Astrocyte (in vitro differentiated cells and primary cell): ENCODE measurements at places on chromosomes 5 and 9. TPM values are rescaled to one million over a fixed set of nuclear protein-coding genes. Genes with fewer than 3 reads are reported as not detected.

The PRRX2 gene
- not detected in 2 replicates for total RNA-seq

The NR5A1 gene
- total RNA-seq, result 0.26 TPM in 1 of 2 replicates, not detected in the other

The ACOT12 gene
- total RNA-seq, result 0.09 TPM in 1 of 2 replicates, not detected in the other

The IFNA13 gene
- total RNA-seq, result not detected in 2 replicates

The LCN9 gene
- total RNA-seq, result 2.1 and 4.8 TPM in 2 replicates

DNA sequence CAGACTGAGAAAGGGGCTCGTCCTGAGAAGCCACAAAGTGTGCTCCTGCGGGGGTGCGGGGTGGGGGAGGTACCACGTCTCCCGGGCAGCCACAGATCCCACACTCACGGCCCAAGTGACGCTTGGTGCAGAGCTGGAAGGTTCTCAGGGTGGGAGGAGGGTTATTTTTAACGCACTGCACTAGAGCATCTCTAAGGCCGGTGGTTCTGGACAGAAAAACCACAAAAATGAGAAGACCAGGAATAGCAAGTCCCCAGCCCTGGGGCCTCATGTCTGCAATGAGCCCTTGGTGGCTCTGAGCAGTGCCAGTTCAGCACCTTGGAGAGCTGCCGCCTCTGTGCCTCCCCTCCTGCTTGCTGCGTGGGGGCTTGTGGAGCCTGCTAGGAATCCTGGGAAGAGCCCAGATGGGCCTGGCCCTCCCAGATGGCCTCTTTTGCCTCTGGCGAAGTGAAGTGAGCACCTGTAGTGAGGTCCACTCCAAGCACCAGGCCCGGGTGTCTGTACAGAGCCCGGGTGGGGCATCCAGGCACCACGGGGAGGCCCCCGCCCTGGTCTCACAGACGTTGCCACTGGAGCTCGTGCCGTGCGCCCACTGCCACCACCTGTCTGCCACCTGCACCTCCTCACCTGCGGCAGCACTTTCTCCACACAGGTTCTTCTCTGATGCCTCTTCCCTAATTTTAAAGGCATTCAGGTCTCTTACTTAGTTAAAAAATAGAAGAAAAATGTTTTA, 48.9 kb upstream of the CACNA1B start:
- H3K4me3 ChIP-seq, result no peak overlapping the region
- DNase-seq, result no peak
- H3K36me3 ChIP-seq, result peaks cover 3% of the 10 kb centered on the region
- no peaks in the 10 kb centered on the region for H3K27me3 ChIP-seq
- no peaks in the 10 kb centered on the region for H3K4me1 ChIP-seq

- H3K36me3 ChIP-seq, result peaks cover 46% of the 10 kb centered on the region
- DNase-seq, result peak; percentile 24
- no peak overlapping the region for H3K4me3 ChIP-seq
- no peak overlapping the region for H3K27ac ChIP-seq
Measured at GRCh38 chr5:151115272-151115905, 34.6 kb upstream of the TNIP1 start.

DNA sequence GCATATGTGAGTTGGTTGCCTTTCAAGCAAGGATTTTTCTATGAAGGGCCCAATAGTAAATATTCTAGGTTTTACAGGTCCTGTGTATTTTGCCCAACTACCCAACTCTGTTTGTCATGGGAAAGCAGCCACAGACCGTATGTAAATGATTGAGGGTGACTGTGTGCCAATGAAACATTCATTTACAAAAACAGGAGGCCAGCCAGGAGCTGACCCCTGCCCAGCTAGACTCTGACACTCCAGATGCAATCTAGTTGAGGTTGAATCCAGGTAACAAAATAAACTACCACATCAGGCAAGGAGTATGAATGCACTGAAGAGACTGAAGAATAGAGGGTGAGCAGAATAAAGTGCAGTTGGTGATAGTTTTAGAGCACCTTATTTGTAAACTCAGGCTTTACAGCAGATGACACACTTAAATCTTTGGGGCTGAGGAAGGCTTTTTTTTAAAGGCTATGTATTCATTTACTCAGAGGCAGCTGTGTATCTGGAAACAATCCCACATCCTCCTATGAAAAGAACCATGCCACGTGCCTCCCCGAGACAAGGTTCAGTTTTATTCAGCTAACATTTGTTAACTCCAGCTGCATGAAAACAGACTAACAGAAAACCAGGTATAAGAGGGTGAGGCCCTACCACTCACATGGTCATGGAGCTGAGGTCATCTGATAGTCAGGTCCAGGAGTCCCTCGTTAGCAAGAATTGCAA, 60.7 kb downstream of the SLC1A1 start:
- no peak for DNase-seq
- H3K36me3 ChIP-seq, result no peaks in the 10 kb centered on the region
- no peaks in the 10 kb centered on the region for H3K27me3 ChIP-seq
- no peak overlapping the region for H3K4me3 ChIP-seq
- H3K4me1 ChIP-seq, result peaks cover 15% of the 10 kb centered on the region
- no peak overlapping the region for H3K27ac ChIP-seq

- no peaks in the 10 kb centered on the region for H3K27me3 ChIP-seq
- peaks cover 10% of the 10 kb centered on the region for H3K4me1 ChIP-seq
- peaks cover 3% of the 10 kb centered on the region for H3K36me3 ChIP-seq
- no peak overlapping the region for H3K27ac ChIP-seq
- H3K4me3 ChIP-seq, result no peak overlapping the region
Measured at GRCh38 chr5:96785326-96786109, 22.2 kb downstream of the ERAP1 start.

DNA sequence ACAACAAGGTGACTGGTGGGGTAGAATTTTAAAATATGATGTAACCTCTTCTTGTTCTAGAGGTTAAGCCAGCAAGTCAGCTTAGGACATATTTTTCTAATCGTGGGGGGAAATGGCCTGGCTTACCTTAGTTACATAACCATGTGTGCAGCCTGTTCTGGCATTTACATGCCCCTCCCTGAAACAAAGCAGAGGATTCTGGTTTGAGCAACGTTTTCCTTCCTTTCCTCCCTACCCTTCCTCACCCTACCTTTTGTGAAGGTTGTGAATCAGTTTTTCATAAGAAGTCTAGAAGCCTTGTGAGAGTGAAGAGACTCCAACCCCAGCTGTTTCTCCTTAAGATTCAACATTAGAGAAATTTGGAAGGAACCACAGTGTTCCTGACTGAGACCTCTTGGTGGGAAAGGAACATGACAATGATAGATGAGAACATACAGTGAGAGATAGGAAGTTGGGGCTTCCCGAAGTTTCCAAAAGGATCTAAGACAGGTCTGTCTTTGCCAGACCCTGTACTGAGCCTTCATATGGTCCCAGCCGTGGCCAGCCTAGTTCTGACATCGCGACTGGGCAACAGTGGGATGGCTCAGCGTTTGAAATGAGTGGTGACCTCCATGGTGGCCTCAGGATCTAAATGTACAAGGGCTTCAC, 365.2 kb downstream of the SPATA31D1 start:
- no peaks in the 10 kb centered on the region for H3K27me3 ChIP-seq
- H3K27ac ChIP-seq, result peak overlapping the region; percentile 81
- peaks cover 12% of the 10 kb centered on the region for H3K4me1 ChIP-seq
- H3K4me3 ChIP-seq, result no peak overlapping the region
- DNase-seq, result no peak
- H3K36me3 ChIP-seq, result no peaks in the 10 kb centered on the region

GRCh38 chr5:139652788-139653241, 4.7 kb downstream of the CXXC5 start:
- peaks cover 66% of the 10 kb centered on the region for H3K4me1 ChIP-seq
- H3K36me3 ChIP-seq, result no peaks in the 10 kb centered on the region
- H3K27ac ChIP-seq, result peak overlapping the region; percentile 94
- DNase-seq, result no peak

DNA sequence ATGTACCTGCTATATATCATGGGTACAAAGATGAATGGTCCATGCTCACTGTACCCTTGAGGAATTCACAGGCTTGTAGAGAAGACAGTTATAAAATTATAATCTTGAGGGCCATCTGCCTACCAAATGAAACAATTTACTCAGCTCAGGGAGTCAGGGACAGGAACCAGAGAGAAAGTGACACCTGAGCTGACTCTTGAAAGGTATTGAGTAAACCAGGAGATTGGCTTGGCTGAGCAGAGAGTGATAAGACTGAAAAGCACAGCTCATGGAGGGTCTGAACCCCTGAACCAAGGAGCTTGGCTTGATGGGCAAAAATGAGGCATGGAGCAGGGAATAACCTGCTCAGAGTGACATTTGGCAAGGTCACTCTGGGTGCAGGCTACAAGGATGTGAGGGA, 147.3 kb downstream of the FAM114A2 start:
- H3K4me1 ChIP-seq, result no peaks in the 10 kb centered on the region
- no peak for DNase-seq
- no peaks in the 10 kb centered on the region for H3K27me3 ChIP-seq
- H3K4me3 ChIP-seq, result no peak overlapping the region

DNA sequence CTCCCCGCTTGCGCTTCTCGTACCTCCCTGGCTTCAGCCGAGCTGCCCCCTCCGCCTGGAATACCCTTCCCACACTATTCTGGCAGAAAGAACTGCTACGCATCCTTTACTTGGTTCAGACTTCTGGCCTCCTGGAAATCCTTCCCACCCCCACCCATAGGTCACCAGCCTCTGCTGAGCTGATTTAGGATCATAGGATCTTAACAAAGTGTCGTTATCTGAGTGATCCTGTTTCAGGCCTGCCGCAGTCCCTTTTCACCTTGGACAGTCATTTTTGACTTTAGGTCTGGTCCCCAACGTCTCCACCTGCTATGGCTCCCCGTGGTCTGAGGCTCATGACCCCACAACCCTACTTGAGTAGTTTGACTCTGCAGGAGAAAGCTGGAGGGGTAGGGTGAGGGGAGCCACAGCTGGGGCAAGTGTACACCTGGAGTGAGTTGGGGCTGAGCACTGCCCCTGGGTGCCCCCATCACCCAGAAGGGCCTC, 27.3 kb downstream of the EGR1 start:
- H3K36me3 ChIP-seq, result no peaks in the 10 kb centered on the region
- peaks cover 22% of the 10 kb centered on the region for H3K4me1 ChIP-seq
- no peak for DNase-seq
- peak overlapping the region; percentile 61 for H3K4me3 ChIP-seq
- peak overlapping the region; percentile 31 for H3K27ac ChIP-seq

DNA sequence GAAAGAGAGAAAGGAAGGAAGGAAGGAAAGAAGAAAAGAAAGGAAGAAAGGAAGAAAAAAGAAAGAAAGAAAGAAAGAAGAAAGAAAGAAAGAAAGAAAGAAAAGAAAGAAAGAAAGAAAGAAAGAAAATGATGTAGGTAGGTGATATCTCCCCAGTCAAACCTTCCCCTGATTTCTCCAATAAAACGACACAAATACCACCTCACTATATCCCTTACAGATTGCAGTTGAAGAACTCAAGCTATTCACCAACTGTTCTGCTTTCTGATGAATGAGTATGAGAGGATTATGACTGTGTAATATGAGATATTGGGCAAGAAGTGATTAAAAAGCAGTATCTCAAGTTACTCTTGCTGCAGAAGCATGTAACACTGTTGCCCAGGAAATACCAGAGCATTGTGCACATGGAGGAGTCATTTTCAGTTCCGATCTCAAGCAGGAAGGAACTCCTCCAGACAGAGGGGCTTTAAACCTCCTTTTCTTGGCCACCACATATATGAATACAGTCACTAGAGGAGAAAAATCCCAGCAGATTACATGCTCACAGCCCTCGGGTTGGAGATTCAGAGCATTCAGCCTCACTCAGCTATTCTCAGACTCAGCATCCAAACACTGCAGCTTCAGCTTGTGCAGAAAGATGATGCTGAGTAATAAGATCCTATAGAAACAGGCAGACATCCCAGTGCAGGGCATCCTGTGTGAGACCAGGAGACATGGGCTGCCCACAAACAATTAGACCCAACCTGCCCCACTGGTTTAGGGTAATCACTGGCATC, 61.4 kb downstream of the UGCG start:
- H3K36me3 ChIP-seq, result no peaks in the 10 kb centered on the region
- peak overlapping the region; percentile 1 for H3K4me3 ChIP-seq
- H3K4me1 ChIP-seq, result peaks cover 37% of the 10 kb centered on the region
- H3K27ac ChIP-seq, result peak overlapping the region; percentile 85
- peak; percentile 99 for DNase-seq

- no peak for DNase-seq
- no peak overlapping the region for H3K4me3 ChIP-seq
- H3K27me3 ChIP-seq, result no peaks in the 10 kb centered on the region
- H3K27ac ChIP-seq, result no peak overlapping the region
- no peaks in the 10 kb centered on the region for H3K36me3 ChIP-seq
Measured at GRCh38 chr5:120108586-120109248, 355.4 kb upstream of the PRR16 start.

- no peaks in the 10 kb centered on the region for H3K36me3 ChIP-seq
- H3K27me3 ChIP-seq, result no peaks in the 10 kb centered on the region
Measured at GRCh38 chr9:95315108-95315746, 2.3 kb downstream of the FANCC start.

- peaks cover 5% of the 10 kb centered on the region for H3K4me1 ChIP-seq
- no peaks in the 10 kb centered on the region for H3K27me3 ChIP-seq
- DNase-seq, result peak; percentile 33
- H3K36me3 ChIP-seq, result peaks cover 33% of the 10 kb centered on the region
Measured at GRCh38 chr9:37897665-37898064, 6.3 kb downstream of the SLC25A51 start.

DNA sequence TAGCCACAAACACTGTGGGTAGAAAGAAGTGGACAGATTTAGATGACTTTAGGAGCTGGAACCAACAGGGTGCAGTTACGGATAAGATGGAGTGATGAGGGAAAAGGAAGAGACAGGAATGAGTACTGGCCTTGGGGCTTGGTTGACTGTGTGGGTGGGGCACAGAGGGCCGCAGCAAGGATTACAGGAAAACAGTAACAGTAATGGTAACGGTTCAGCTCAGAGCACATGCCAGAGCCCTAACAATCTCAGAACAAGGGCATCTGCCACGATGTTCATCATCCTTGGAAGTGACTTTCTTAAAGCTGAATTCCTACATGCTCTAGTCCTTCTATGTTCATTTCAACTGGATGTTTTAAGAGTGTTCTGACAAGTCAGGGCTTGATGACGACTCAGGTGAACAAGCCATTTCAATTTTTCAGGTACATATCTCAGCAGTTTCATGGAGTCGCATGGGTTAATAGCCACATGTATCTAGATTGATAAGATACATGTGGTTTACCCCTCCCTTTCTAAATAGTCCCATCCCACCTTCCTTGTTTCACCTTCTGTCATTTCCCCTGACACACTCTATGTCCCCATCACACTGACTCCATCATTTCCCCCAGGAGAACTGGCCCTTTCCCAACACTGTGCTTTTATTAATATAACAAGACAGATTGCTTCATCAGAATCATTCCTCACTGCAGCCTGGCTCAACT, 65.0 kb downstream of the CEMIP2 start:
- H3K27me3 ChIP-seq, result no peaks in the 10 kb centered on the region
- H3K36me3 ChIP-seq, result peaks cover 35% of the 10 kb centered on the region
- no peak overlapping the region for H3K4me3 ChIP-seq

DNA sequence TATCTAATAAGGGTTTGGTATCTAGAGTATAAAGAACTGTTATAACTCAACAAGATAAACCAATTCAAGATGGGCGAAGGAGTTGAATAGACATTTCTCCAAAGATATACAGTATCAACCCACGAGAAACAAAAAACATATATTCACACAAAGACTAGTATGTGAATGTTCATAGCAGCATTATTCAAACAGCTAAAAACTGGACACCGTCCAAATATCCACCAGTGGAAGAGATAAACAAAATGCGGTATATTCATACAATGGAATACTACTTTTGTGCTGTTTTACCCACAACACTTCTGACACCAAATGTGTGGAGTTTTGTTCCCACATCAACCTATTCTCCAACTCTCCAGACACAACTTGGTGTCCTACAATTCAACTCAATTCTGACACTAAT, 33.1 kb downstream of the EGR1 start:
- no peak for DNase-seq
- no peak overlapping the region for H3K27ac ChIP-seq
- H3K4me1 ChIP-seq, result no peaks in the 10 kb centered on the region
- H3K4me3 ChIP-seq, result no peak overlapping the region
- H3K36me3 ChIP-seq, result no peaks in the 10 kb centered on the region
